ENCODE measurements at places on chromosomes 16 and 17. TPM values are rescaled to one million over a fixed set of nuclear protein-coding genes. Genes with fewer than 3 reads are reported as not detected.
A peak's percentile ranks its signal among the peaks of the same experiment; 100 is the strongest.

The FBXO47 gene
- total RNA-seq, result not detected

The RNF222 gene
- not detected for total RNA-seq

The ZNF469 gene
- total RNA-seq, result 0.52 TPM

The ABCA8 gene
- total RNA-seq, result 13.3 TPM

The ZDHHC1 gene
- total RNA-seq, result 10.2 TPM

The APOH gene
- total RNA-seq, result not detected

The KRT36 gene
- total RNA-seq, result not detected

The PRCD gene
- total RNA-seq, result 0.75 TPM

The PYY gene
- total RNA-seq, result not detected

The MMP15 gene
- total RNA-seq, result 36.6 TPM

DNA sequence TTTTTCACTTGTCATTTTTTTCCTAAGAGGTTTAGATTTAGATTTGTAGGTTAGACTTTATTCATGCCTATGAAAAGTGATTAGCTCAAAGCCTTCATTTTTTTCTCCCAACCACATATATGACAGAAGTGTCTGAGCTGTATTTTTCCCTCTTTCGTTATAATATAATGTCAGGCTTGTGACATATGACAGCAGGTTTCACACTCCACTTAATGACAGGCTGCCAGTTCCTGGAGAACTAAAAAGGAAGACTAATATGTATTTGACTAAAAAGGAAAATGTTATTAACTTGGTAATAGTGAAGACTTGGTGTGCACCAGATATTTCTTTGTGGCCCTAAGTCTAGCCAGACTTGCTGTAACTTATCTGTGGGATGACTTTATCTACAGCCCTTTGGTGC is 200.7 kb upstream of the CACNG5 start:
- no peak overlapping the region for H3K27ac ChIP-seq
- H3K4me1 ChIP-seq, result no peaks in the 10 kb centered on the region
- H3K4me3 ChIP-seq, result no peak overlapping the region
- no peak for DNase-seq
- H3K36me3 ChIP-seq, result no peaks in the 10 kb centered on the region
- H3K27me3 ChIP-seq, result no peaks in the 10 kb centered on the region

GRCh38 chr16:57971848-57972247 is 920 bp upstream of the CNGB1 start:
- no peak overlapping the region for H3K4me3 ChIP-seq
- H3K27me3 ChIP-seq, result no peaks in the 10 kb centered on the region
- no peak for DNase-seq

- peaks cover 3% of the 10 kb centered on the region for H3K27me3 ChIP-seq
- no peaks in the 10 kb centered on the region for H3K4me1 ChIP-seq
- H3K27ac ChIP-seq, result no peak overlapping the region
- no peak overlapping the region for H3K4me3 ChIP-seq
- DNase-seq, result peak; percentile 78
These were observed 15.7 kb upstream of the CPPED1 start for GRCh38 chr16:12819126-12820117.

GRCh38 chr17:2195729-2196128 is 107.9 kb downstream of the SMG6 start:
- H3K4me3 ChIP-seq, result no peak overlapping the region
- H3K4me1 ChIP-seq, result peaks cover 23% of the 10 kb centered on the region
- H3K27ac ChIP-seq, result no peak overlapping the region
- peaks cover 15% of the 10 kb centered on the region for H3K36me3 ChIP-seq
- no peak for DNase-seq

DNA sequence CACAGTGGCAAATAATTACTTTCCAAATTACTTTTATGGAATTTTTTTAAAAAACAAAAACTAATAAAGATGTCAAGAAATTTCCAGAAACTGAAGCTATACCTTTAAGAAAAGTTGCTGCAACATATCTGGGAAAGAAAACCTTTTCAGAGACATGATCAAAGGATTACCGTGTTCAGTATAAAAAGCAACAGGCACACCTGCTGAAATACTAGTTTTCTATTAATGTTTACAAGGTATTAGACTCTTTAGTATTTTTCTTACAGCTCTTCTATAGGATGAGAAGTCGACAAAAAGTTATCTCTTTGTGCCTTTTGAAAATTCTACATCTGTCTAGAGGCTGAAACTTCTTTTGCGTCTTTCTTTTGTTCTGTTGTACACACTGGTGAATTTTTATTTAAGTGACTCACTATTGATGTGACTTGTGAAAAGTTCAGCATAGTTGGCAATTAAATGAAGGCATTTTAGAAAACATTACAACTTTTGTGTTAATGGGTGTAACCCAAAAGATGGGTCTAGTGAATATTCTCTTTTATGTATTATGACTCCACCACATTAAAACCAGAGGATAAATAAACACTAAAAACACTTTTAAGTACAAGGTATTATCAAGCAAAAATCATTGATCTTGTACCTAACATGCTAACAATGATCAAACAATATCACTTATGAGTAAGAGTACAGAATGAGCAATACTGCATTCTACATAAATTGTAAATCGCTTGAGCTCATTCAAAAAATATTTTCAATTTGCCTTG is 23.8 kb downstream of the NACA2 start:
- no peaks in the 10 kb centered on the region for H3K36me3 ChIP-seq
- H3K4me3 ChIP-seq, result no peak overlapping the region
- H3K4me1 ChIP-seq, result no peaks in the 10 kb centered on the region
- no peak overlapping the region for H3K27ac ChIP-seq
- no peaks in the 10 kb centered on the region for H3K27me3 ChIP-seq
- DNase-seq, result no peak

- peaks cover 15% of the 10 kb centered on the region for H3K36me3 ChIP-seq
- H3K27me3 ChIP-seq, result peaks cover 29% of the 10 kb centered on the region
- H3K27ac ChIP-seq, result no peak overlapping the region
- no peak for DNase-seq
- H3K4me3 ChIP-seq, result peak overlapping the region; percentile 98
These were observed 3.0 kb downstream of the SOX9 start for GRCh38 chr17:72123530-72124437.

DNA sequence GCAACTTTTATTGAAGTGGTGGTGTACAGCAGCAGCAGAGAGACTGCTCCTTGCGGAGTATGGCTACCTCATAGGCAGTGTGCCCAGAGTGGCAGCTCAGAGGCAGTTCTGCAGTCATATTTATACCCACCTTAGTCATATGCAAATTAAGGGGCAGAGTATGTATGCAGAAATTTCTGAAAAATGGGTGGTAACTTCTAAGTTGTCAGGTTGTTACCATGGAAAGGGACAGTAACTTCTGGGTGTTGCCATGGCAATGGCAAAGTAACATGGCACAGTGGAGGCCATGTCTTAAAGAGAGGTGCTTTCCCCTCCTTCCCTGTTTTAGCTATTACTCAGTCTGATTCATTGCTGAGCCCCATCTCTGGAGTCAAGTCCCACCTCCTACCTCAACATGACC is 53.4 kb downstream of the MEOX1 start:
- H3K36me3 ChIP-seq, result no peaks in the 10 kb centered on the region
- H3K27me3 ChIP-seq, result no peaks in the 10 kb centered on the region
- H3K27ac ChIP-seq, result no peak overlapping the region

DNA sequence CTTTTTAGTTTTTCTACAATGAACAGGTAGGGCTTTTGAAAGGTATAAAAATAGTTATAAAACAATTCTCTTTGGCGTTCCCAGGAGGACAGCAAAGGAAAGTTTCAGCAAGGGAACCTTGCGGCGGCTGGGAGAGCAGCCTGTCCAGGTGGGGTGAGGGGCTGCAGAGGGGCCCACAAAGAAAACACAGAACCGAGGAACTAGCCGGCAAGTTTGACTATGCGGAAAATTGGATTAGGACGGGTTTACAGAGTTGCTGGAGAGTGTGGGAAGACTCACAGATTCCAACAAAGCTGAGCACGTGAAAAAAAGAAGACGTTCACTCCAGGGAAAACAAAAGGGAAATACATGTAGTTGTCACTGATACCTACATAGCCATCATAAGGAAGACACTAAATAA is 40.2 kb upstream of the METTL16 start:
- peaks cover 7% of the 10 kb centered on the region for H3K27me3 ChIP-seq
- no peak overlapping the region for H3K4me3 ChIP-seq

GRCh38 chr16:88686062-88686438 is 257 bp downstream of the SNAI3 start:
- no peak overlapping the region for H3K27ac ChIP-seq
- no peak overlapping the region for H3K4me3 ChIP-seq
- peaks cover 79% of the 10 kb centered on the region for H3K27me3 ChIP-seq
- no peaks in the 10 kb centered on the region for H3K36me3 ChIP-seq

- no peaks in the 10 kb centered on the region for H3K36me3 ChIP-seq
- no peak for DNase-seq
- H3K4me3 ChIP-seq, result peak overlapping the region; percentile 23
- H3K27me3 ChIP-seq, result peaks cover 14% of the 10 kb centered on the region
- no peak overlapping the region for H3K27ac ChIP-seq
- peaks cover 3% of the 10 kb centered on the region for H3K4me1 ChIP-seq
These were observed 4.3 kb downstream of the SLC16A3 start for GRCh38 chr17:82232876-82233785.

GRCh38 chr17:46832945-46833839 is 14.7 kb upstream of the WNT3 start:
- H3K4me3 ChIP-seq, result peak overlapping the region; percentile 16
- peaks cover 38% of the 10 kb centered on the region for H3K4me1 ChIP-seq
- no peaks in the 10 kb centered on the region for H3K36me3 ChIP-seq
- H3K27ac ChIP-seq, result peak overlapping the region; percentile 92
- H3K27me3 ChIP-seq, result peaks cover 30% of the 10 kb centered on the region

- no peak overlapping the region for H3K27ac ChIP-seq
- peaks cover 15% of the 10 kb centered on the region for H3K36me3 ChIP-seq
- peaks cover under 1% of the 10 kb centered on the region for H3K4me1 ChIP-seq
- DNase-seq, result no peak
- no peaks in the 10 kb centered on the region for H3K27me3 ChIP-seq
These were observed 60.3 kb downstream of the IL21R start for GRCh38 chr16:27462200-27462845.

DNA sequence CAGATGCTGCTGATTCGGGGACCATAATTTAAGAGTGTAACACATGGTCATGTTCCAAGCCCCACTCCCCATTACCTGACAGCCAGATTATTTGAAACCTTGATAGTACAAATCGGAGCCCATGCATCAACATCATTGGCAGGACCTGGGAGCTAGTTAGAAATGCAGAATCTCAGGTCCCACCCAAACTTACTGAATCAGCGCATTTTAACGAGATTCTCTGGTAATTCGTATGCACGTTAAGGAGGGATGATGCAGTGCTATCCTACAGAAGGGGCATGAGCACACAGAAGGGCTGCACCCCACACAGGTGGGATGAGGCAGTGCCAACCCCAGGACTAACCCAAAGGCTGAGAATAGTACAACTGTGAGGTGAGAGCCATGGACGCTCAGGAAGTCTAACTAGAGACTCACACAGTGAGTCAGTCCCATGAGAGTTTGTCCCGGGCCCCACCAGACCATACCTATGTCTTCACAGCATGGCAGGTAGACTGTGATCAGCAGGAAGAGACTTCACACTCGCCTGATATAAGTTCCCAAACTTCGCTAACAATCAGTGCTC is 64.9 kb downstream of the ZNF18 start:
- no peaks in the 10 kb centered on the region for H3K36me3 ChIP-seq
- H3K27me3 ChIP-seq, result no peaks in the 10 kb centered on the region
- H3K4me1 ChIP-seq, result peaks cover 5% of the 10 kb centered on the region
- no peak overlapping the region for H3K27ac ChIP-seq

DNA sequence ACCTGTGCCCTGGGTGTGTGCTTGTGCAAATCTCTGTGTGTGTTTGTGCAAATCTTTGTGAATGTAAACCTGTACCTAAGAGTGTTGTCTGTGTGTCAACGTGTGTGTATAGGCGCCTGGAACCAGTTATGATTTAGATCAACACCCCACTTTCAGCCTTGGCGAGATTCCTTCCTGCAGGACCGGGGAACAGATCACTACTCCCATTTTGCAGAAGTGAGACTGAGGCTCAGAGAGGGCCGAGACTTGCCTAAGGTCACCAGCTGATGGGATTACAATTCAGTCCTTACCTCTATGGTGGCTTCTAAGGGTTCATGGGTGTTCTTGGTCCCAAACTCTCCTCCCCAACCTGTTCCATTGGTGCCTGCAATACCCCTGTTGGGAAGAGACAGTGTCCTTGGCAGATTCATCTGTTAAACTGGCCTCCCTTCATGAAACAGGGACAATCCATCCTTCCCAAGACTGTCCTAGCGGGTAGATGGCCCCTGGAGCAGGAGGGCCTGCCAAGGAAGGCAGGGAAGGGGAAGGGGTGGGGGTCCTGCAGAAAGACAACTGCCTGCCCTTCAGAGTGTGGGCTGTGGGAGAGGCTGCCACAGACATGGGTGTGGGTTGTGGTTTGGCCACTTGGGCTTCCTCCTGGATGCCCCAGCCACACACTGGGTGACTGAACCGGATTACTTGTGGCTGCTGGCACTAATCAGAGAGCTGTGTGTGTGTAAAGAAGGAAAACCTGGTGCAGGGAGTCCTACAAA is 6.9 kb upstream of the MAPK7 start:
- DNase-seq, result no peak
- H3K4me1 ChIP-seq, result peaks cover 22% of the 10 kb centered on the region
- H3K4me3 ChIP-seq, result peak overlapping the region; percentile 35
- no peak overlapping the region for H3K27ac ChIP-seq
- H3K27me3 ChIP-seq, result no peaks in the 10 kb centered on the region

DNA sequence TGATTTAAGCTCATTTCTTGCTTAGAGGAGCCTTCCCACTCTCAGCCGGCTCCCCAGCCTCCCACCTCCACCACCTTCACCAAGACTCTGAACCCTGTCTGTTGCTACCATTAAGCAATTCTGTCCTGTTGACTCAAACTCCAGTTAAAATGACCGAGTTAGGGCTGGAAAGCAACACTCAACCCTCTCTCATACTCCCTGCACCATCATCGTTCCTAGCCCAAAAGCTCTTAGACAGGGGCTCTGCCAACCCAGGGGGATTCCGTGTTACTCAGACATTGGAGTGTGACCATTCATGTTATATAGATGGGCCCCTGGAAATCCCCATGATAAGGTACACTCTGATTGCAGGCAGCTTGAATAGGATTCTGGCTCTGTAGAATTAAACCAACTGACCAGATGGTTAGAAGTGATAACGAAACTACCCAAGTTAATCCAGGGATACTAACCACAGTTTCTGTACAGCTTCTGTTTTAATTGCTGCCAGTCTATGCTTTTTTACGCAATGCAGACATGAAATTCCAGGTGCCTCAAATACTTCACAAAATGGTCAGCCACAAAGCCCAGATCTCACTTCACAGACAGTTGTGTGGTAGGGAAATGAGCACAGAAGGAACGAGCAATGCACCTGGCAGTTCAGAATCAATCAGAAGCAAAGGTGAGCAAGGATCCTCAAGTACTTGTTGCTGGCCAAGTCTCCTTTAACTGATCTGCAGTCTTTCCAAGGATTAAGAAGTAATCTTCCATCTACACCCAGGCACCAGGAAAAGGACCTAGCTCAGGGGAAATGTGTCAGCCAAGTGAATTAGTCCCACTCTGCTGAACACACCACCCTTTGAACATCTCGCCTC is 2.1 kb downstream of the SSTR2 start:
- peaks cover 88% of the 10 kb centered on the region for H3K27me3 ChIP-seq
- no peak for DNase-seq
- H3K27ac ChIP-seq, result no peak overlapping the region
- H3K4me1 ChIP-seq, result peaks cover 19% of the 10 kb centered on the region
- H3K36me3 ChIP-seq, result no peaks in the 10 kb centered on the region
- H3K4me3 ChIP-seq, result peak overlapping the region; percentile 63

- no peak overlapping the region for H3K4me3 ChIP-seq
- no peaks in the 10 kb centered on the region for H3K27me3 ChIP-seq
- H3K27ac ChIP-seq, result no peak overlapping the region
- peaks cover 6% of the 10 kb centered on the region for H3K36me3 ChIP-seq
- H3K4me1 ChIP-seq, result no peaks in the 10 kb centered on the region
These were observed 17.9 kb downstream of the BFAR start for GRCh38 chr16:14650629-14651028.
